Stimulated activated CD4-positive, alpha-beta T cell treated with anti-CD3 and anti-CD28 coated beads, Interleukin-2, amount 100 ng/mL, for 4 hours (primary cell): ENCODE measurements at places on chromosomes 1 and 21.

GRCh38 chr1:205141236-205142101 is 19.7 kb upstream of the RBBP5 start:
- peak; percentile 52 for DNase-seq

DNA sequence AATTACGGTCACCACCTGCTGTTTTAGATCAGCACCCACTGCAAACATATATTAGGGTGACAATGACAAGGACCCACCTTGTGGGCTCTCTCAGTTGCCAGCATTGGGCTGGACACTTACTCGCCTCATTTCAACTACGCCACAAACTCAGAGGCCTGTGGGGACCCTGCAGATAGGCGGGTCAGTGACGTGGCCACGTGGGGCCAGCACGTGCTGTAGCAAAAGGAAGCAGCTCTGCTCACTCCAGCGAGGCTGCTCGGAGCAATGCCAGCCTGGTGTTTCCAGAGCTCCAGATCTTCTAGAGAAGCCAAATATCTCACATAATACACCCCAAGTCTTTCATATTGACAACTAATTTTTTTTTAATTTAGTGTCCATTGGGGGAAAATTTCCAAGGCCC is 76.7 kb upstream of the TMEM51 start:
- DNase-seq, result no peak

DNA sequence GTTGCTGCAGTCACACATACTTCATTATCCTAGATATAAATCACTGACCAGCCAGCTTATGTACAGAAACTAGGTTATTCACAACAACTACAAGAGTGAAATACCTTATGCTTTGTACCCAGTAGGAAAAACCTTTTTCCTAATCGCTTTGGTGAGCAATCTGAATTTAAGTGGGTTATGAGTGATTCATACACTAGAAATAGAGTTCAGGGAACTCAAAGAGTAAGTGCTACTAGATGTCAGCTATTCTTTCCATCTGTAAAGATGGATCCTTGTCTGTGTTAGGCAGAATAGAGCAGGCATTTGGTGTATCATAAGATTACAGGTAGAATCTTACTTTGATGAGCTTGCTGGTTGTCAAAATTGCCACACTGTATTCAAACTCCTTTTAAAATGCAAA is 101.9 kb downstream of the ZNF644 start:
- DNase-seq, result no peak

DNA sequence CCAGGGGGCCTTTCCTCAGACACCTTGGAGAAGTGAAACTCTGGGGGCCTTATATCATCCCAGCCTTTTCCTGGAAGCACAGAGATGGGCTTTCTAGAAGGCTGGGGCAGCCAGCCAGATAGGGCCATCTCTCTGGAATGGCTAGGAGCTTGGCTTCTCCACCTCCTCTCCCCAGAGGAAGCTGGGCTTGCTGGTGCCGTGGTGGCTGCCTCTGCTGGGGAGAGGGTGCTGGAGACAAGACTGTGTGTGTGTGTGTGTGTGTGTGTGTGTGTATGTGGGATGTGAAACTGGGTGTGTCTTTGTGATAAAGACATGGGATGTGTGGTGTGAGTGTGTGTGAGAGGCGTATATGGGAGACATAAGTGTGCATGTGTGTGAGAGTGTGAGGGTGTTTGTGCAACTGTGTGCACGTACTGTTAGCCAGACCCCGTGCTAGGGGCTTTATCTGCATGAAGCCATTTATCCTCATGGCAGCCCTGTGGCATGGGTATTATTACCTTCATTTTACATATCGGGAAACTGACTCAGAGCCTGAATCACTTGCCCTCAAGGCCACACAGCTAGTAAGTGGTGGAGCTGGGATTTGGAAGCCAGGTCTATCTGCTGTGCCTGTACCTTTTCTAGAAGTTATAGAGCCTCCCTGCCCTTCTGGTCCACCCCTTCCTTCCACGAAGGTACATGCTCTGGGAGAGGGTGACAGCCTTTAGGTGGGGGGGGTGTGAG is 44.2 kb downstream of the PTPRU start:
- DNase-seq, result no peak

GRCh38 chr21:32372755-32373154 is 20.1 kb downstream of the URB1 start:
- DNase-seq, result no peak

- DNase-seq, result no peak
These were observed 12.6 kb downstream of the PIGP start for GRCh38 chr21:37060296-37060695.

- no peak for DNase-seq
These were observed 805.8 kb upstream of the ADGRL2 start for GRCh38 chr1:80994934-80995333.

DNA sequence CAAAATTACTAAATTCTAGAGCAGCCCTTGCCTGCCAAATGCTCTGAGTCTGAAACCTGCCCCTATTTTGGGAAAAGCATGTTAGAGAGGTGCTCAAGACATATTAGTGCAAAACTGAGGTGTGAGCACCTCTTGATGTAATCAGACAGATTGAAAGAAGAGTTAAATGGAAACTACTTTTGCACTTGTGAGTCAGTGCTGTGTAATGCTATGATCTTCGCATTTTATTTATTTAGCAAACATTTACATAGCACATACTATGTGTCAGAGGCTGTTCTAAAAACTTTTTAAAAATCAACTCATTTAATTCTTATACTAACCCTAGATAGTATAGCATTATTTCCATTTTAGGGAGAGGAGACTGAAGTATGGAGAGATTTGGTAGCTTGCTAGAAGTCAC is 138.1 kb downstream of the ELAVL4 start:
- no peak for DNase-seq

DNA sequence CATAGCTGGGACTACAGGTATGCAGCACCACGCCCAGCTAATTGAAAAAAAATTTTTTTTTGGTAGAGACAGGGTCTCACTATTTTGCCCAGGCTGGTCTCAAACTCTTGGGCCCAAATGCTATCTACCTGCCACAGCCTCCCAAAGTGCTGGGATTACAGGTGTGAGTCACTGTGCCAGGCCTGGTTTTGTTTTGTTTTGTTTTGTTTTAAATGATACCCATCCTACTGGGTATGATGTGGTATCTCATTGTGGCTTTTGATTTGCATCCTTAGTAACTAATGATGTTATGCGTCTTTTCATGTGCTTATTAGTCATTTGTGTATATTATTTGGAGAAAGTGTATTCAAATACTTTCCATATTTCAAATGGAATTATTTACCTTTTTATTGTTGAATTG is 142.3 kb downstream of the VPS13D start:
- no peak for DNase-seq

GRCh38 chr1:78095593-78095992 is 49.8 kb downstream of the GIPC2 start:
- no peak for DNase-seq

DNA sequence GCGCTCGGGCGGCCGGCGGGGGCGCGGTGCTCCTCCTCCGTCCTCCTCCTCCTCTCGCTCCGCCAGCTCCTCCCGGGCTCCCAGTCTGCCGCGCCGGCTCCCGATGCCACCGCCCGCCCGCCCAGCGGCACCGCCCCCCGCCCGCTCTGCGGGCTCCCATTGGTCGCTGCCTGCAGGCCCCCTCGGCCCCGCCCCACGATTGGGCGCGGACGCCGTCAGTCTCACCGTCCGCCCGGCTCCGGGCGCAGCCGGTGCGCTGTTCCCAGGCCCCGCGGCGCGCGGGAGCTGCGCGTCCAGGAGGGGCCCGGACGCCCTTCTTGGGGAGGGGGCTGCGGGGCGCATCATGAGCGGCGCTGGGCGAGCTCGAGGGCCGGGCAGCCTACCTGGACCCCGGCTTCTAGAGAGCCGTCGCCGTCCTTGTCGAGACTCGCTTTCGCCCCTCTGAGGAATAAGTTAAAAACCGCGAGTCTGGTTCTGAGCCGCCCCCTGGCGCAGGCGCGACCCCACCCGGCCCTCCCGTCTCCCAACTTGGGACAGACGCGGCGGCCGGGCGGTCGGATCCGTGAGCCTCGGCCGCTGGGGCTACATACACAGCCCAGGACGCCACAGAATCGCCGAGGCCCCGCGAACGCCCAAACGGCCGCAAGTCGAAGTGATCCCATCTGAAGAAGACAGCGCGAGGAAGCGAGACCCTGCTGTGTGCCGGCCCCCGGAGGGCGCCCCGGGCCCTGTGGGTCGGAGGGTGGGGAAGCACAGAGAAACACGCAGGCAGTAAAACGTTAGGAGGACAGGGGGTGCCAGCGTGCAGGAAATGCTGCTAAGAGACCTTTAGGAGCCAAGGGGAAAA is at the start of gene SIPA1L2:
TSS of gene SIPA1L2 (minus strand) at position 87 of the 847 bp plus-strand sequence. CDS start 114,794 bp downstream, outside the sequence.
- DNase-seq, result peak; percentile 78

GRCh38 chr1:3772715-3773571 is at the start of gene SMIM1:
SMIM1 (plus strand) TSS chr1:3772749; CDS start chr1:3775374, 2,625 bp downstream.
- no peak for DNase-seq

DNA sequence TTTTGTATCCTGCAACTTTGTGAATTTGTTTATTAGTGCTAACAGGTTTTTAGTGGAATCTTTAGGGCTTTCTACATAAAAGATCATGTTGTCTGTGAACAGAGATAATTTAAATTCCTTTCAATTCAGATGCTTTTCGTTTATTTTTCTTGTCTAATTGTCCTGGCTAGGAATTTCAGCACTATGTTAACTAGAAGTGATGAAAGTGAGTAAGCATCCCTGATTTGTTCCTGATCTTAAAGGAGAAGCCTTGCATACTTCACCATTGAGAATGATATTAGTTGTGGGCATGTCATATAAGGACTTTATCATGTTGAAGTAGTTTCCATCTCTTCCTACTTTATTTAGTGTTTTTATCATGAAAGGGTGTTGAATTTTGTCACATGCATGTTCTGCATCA is 23.6 kb upstream of the TRIM67 start:
- no peak for DNase-seq

- no peak for DNase-seq
These were observed 1.0 kb upstream of the DIRAS3 start for GRCh38 chr1:68051475-68051874.

- DNase-seq, result no peak
These were observed 5.1 kb upstream of the LAMB3 start for GRCh38 chr1:209657140-209657879.

GRCh38 chr1:168732736-168733135 is 3.7 kb upstream of the DPT start:
- DNase-seq, result no peak

DNA sequence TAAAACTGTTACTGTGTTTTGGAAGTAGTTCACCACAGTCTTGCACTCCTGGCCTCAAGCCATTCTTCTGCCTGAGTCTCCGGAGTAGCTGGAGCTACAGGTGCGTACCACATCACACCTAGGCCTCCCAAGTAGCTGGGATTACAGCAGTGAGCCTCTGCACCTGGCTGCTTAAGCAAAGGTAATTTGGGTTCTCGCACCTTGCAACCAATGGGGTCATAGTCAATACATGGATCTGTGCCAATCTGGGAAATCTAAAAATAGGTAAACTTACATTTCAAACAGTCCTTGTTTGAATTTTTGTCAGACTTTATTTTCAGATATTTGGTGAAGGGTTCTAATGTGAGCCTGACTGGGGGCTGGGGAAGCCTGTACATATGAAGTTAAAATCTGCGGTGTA is 466.5 kb downstream of the PCP4 start:
- DNase-seq, result no peak

GRCh38 chr1:79657951-79658658 is 651.6 kb upstream of the ADGRL4 start:
- DNase-seq, result no peak

DNA sequence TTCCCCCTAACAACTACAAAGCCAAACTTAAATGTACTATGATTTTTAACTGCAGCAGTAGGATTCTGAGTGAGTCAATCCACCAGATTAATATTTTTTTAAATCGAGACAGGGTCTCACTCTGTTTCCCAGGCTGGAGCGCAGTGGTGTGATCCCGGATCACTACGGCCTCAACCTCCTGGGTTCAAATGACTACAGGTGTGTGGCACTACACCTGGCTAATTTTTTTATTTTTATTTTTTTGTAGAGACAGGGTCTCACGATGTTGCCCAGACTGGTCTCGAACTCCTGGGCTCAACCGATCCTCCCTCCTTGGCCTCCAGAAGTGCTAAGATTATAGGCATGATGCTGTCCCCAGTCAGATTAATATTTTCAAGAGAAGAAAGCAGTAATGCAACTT is 88.1 kb downstream of the SLC45A1 start:
- no peak for DNase-seq

GRCh38 chr1:39926820-39927219 is 25.1 kb upstream of the MYCL start:
- no peak for DNase-seq

DNA sequence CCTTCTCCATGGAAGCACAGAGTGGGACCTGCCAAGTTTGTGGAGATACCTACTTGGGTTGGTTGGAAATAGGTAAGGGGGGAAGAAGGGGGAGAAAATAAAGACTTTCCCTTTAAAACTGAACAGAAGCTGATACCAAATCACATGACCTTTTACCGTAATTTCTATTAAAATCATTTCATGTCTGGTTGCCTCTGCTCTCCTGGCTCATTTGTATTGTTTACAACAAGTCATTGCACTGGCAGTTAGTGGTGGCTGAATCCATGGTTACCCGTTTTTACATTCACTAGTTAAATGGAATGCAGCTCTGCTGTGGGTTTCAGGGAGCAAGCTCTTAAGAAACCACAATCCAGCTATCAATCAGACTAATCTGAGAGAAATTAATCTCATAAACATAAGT is 353.7 kb upstream of the ESRRG start:
- no peak for DNase-seq

- DNase-seq, result no peak
These were observed 69.2 kb upstream of the PDC start for GRCh38 chr1:186530109-186530508.

DNA sequence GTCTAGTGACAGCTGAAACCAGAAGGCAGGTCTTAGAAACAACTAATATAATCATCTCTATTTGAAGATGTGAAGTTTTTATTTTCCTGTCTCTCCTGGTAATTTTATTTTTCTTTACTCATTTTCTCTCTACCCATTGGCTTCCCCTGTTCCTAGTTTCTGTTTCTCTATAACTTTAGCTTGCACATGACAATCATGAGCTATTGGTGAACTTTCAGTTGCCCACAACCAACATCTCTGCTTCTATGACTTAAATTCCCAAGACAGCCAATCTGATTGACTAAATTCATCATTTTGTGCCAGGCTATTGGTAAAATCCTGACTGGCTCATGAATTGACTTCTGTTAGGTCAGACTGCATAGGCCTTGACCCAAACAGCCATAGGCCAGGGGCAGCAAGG is 13.7 kb upstream of the ACADM start:
- no peak for DNase-seq

- no peak for DNase-seq
These were observed 11.3 kb downstream of the SLC30A2 start for GRCh38 chr1:26034504-26035202.

GRCh38 chr1:60895252-60895651 is 187.1 kb upstream of the NFIA start:
- DNase-seq, result no peak

- DNase-seq, result no peak
These were observed 4.0 kb upstream of the ABCG1 start for GRCh38 chr21:42214921-42215320.
